ENCODE measurements at places on chromosomes 13 and 19.

- no peak for DNase-seq
Measured at GRCh38 chr13:83286737-83287136, 595.5 kb downstream of the SLITRK1 start.

DNA sequence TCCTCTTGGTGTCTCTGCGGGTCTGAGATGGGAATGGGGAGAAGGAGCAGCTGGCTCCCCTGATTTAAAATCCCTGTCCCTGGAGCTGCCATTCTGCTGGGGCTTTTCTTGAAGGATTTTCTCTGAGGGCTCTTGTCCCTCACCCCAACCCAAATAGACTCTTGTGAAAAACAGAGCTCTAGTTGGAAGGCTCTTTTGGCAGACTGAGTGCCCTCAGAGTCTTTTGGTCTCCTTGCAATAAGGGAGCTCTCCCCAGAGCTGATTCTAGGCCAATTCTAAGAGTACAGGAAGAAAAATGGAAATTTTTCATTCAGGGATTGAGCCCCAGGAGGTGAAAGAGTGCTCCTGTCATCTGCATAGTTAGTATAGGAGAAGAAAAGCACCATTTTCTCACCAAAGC, 238.3 kb downstream of the COG6 start:
- no peak for DNase-seq

DNA sequence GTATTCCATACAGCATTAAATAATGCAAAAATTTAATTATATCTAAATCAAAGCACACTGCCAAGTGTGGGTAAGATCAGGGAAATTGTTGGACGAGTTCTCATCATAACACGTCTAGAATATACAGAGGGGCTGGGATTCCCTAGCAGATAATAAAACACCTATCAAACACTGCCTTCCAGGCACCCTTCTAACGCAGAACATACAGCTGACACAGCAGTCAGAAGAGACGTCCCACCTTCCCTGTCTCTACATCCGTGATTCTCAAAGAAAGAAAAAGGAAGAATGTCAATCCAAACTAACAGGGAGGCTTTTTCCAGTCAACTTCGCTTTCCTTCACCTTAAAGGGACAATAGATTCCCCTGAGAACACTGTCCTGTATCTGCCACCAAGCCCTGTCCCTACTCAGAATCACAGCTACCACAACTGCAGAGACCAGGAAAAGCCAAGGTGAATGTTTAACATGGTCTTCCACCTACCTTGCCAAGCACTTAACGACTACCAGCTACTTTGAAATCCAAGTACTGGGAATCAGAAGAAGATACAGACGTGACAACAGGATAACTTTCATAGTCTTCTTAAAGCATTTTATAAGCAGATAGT, 38.5 kb downstream of the TBC1D4 start:
- no peak for DNase-seq

- no peak for DNase-seq
Measured at GRCh38 chr13:93996481-93996880, 483.0 kb downstream of the DCT start.

GRCh38 chr19:14540741-14541525, 11.5 kb downstream of the TECR start:
- DNase-seq, result no peak

- no peak for DNase-seq
Measured at GRCh38 chr13:48583859-48584311, 51.0 kb upstream of the RCBTB2 start.

GRCh38 chr13:112637017-112637801, 49.3 kb upstream of the TUBGCP3 start:
- no peak for DNase-seq

DNA sequence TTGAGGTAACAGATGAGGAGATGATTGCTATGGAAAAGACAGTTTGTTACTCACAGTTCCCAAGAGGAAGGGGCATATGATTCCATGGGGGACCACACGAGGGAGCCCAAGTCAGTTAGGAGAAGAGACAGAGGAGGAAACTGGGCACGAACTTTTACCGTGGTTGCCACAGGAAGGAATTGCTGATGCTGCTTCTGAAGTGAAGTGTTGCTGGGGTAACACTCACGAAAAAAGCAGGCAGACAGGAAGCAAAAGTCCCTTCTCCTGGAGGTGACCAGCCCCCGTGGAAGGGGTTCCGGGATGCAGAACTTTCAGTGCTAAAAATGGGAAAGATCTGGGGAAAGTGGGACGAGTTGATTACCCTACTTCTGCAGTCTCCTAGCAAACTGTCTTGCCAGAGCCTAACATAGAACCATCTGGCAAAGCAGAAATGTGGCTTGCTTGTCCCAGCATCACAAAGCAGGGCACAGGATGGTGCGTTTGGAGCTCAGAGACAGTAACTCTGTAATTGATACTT, 35.4 kb upstream of the MAP3K10 start:
- peak; percentile 51 for DNase-seq

GRCh38 chr13:75587679-75588078, 38.1 kb downstream of the UCHL3 start:
- no peak for DNase-seq

DNA sequence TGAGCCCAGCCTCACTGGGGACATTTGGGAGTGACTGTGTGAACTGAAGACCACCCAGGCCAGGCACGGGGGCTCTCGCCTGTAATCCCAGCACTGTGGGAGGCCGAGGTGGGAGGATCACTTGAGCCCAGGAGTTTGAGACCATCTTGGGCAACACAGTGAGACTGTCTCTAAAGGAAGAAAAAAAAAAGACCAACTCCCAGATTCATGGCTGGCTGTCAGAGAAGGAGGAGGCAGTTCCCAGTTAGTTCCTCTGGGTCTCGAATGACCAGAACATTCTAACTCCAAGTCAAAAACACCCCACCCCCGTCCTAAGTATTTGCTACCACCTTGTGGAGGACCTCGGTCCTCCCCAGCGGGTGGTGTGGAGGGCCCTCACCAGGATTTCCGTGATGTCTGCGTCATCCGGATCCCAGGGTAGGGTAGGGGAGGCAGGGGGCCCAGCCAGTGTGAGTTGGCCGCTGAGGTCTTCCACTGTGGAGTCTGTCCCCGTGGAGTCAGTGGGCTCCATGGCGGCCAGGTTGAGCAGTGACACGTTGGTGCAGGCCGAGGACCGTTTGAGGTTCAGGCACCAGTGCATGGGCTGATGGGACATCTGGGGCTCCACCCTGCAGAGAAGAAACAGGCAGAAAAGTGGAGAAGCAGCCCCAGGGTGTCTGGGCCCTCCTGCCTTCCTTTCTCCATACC, 1.3 kb downstream of the TSKS start:
- DNase-seq, result no peak

GRCh38 chr13:70714993-70715392, 606.7 kb upstream of the KLHL1 start:
- no peak for DNase-seq

GRCh38 chr19:58434217-58434616, 5.7 kb downstream of the ZNF132 start:
- DNase-seq, result no peak

DNA sequence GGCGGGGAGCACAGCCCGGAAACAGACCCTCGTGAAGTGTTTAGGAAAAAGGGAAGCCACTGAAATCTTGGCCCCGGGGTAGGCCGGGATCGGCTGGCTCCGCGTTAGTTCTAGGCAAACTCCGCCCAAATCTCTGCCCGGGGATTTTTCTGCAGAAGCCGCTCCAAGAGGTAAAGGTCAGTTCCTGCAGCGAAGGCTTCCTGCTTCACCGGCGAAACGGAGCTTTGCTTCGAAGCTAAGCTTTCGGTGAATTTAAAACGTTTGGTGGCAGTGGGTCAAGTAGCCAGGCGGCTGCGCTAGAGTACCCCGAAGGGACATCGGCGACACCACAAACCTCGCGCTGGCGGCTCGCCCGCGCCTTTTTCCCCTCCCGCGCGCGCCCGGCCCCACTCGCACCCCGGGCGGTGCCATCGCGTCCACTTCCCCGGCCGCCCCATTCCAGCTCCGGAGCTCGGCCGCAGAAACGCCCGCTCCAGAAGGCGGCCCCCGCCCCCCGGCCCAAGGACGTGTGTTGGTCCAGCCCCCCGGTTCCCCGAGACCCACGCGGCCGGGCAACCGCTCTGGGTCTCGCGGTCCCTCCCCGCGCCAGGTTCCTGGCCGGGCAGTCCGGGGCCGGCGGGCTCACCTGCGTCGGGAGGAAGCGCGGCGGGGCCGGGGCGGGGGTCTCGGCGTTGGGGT, 441 bp downstream of the GJB2 start:
- DNase-seq, result no peak

DNA sequence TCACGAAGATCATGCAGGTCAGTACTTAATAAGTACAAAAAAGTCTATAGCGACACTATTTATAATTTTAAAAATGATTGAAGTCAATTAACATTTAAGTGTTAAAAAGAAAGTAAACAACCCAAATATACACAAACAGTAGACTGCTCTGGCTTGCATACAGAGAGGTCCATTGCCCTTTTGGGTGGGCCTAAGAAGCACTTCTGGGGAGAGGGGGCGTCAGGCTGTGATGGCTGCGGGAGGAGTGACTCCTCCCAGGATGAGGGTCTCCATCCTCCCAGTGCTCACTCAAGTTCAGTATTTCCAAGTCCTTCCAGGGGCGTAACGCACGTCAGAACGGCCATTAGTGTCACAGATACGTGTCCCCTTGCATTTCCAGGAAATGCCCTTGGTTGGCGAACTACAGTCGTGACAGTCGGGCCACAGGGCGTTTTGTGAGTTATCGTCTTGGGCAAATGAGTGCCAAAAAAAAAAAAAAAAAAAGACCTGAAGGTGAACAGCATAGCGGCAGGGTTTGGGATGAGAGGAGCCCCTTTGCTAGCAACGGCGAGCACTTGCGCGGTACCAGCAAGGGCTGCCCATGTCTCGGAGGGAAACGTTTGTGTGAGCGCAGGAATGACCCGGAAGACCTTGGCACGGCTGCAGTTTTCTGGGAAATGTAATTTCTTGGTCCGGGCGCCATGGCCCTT, at the start of gene SCGB2B2:
TSS of gene SCGB2B2 (minus strand) at position 463 of the 689 bp plus-strand sequence. CDS start 82,596 bp downstream, outside the sequence.
- peak; percentile 94 for DNase-seq

- no peak for DNase-seq
Measured at GRCh38 chr13:29561918-29562317, 33.6 kb downstream of the SLC7A1 start.

GRCh38 chr13:80751854-80752253, 410.9 kb upstream of the SPRY2 start:
- no peak for DNase-seq

DNA sequence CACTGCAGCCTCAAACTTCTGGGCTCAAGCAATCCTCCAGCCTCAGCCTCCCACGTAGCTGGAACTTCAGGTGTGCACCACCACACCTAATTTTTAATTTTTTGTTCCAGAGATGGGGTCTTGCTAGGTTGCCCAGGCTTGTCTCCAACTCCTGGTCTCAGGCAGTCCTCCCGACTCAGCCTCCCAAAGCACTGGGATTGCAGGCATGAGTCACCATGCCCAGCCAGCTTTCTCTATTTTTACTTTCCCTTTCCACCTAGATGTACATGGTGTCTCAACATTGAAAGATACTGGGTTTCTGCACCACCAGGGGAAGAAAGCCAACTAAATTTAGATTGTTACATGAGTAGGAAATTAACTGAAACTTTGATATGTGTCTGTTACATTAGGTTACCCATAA, 13.8 kb upstream of the ZNF846 start:
- no peak for DNase-seq

GRCh38 chr13:74743992-74744391, 609.8 kb upstream of the KLF12 start:
- DNase-seq, result no peak

DNA sequence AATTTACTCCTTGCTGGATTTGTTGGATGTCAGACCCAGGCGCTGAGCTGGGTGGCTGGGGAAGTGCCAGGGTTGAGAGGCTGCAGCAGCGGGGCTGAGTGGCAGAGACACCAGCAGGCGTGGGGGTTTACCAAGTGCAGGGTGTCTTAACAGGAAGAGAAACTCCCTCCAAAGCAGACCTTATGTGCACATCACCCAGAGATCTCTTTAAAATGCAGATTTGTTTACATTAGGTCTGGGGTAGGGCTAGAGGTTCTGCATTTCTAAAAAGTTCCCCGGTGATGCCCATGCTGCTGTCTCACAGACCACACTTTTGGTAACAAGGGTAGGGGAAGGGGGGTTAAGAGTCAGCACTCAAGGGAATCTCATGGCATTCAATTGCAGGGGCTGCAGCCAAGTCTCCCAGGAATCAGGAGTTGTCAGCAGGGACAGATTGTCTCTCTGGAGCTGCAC, 80.7 kb upstream of the OLFM4 start:
- DNase-seq, result peak; percentile 69

DNA sequence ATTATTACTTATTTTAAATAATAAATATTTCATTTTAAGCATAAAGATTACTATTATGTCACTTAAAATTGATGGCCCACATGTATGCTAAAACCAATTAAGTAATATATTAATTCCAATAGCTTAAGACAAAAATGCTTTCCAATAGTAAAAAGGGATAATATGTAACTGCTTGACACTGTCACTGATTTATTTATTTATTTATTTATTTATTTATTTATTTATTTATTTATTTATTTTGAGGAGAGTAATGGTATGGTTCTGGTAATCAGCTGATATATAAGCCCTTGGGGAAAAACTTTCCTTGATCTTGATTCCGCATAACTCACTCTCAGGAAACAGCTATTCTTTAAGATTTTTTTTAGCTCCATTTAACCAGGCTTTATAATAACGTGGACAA, 903.0 kb upstream of the ATXN8OS start:
- DNase-seq, result no peak

- no peak for DNase-seq
Measured at GRCh38 chr19:23314505-23315251, 64.5 kb upstream of the ZNF724 start.

DNA sequence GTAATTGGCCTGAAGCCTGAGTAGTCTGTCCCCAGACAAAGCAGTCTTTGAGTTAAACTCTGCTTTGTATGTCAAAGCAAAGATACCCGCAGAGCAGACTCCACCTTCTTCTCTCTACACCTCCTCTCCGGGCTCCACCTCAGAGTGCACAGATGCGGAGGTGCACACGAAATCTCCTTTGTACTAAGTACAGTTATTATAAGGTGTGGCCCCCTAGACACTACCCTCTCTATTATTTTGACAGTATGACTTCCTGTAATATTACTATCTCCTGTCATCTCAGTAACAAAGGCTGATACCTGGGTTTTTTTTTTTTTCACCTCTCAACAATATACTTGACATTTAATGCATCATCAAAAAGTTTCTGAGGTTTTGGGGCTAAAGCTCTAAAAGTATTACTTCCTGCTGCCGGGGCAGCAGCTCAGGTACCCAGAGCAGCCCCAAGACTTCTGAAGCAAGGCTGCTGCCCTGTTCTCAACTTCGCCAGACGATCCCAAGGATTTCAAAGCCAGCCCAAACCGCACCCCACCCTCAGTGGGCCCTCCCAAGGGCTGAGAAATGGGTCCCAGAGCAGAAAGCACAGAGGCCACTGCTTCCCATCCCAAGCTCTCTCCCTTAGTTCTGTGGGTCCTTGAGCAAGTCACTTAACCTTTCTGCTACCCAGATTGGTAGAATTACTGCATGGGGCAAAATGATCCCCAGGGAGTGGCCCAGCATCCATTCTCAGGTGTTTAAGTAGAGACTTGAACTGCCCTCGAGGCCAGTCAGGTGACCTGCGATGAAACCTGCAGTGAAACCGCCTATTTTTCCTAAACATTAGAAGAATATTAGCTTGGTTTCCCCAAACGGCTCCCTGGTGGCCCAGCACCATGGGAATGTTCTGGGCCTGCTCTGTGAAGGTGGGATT, 180.6 kb downstream of the FOXO1 start:
- DNase-seq, result no peak
